ENCODE measurements at places on chromosomes 2 and 18. TPM values are rescaled to one million over a fixed set of nuclear protein-coding genes. Genes with fewer than 3 reads are reported as not detected.

Gene CTAGE1
- not detected for total RNA-seq

DNA sequence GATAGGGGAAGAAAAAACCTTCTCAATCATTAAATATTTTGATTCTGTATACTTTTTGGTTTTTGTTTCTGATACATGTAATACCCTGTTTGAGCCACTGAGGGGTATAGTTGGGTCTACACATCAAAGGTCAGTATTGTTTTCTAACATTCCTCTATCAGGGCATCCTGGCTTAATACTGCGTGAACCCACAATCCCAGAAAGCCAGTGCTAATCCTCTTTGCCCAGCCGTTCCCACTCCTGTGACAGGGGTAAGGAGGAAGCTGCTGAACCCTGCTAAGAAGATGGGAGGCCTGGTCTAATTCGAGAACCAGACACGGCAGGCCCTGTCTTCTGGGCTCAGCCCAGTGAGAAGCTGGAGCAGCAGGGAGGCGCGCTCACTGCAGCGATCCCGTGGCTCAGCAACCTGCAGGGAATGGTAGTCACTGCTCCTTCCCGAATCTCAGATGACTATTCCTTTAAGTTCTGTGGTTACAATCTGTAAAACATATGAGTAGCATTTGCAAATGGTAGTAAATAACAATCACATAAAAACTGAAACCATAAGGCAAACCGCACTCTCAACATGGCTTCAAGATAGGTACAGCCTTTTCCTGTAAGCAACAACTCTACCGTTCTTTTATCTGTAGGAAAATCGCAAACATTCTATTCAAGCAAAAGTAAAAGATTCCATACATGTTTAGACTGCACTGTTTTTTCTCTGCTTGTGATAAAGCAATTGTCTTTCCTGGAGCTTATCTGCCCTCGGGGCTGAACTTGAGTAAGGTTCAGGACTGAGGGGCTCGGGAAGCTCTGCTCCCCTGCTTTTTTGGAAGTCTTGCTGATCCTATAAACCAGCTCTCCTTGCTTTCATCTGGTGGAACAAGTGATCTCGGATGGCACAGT is 87.0 kb downstream of the EPB41L3 start:
- no peak for DNase-seq

Gene PROKR1
- 1.3 TPM for total RNA-seq

DNA sequence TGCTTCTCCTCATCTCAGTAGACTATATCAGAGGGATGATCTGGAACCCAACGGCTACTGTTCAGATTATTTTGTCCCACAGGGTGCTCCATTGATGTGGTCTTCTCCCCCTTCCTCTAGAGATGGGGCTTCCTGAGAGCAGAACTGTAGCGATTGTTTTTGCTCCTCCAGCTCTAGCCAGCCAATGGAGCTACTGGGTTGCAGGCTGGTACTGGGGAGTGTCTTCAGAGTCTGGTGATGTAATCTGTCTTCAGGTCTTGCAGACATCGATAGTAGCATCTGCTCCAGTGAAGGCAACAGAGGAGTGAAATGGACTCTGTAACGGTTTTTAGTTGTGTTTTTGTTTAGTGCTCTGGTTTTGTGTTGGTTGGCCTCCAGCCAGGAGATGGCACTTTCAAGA is 621.9 kb downstream of the RNF144A start:
- no peak for DNase-seq

GRCh38 chr2:74618410-74619083 is 29.6 kb downstream of the M1AP start:
- no peak for DNase-seq

GRCh38 chr2:31943636-31944225 is 67.1 kb downstream of the MEMO1 start:
- no peak for DNase-seq

GRCh38 chr2:25548601-25549000 is 124.8 kb downstream of the DTNB start:
- DNase-seq, result no peak

DNA sequence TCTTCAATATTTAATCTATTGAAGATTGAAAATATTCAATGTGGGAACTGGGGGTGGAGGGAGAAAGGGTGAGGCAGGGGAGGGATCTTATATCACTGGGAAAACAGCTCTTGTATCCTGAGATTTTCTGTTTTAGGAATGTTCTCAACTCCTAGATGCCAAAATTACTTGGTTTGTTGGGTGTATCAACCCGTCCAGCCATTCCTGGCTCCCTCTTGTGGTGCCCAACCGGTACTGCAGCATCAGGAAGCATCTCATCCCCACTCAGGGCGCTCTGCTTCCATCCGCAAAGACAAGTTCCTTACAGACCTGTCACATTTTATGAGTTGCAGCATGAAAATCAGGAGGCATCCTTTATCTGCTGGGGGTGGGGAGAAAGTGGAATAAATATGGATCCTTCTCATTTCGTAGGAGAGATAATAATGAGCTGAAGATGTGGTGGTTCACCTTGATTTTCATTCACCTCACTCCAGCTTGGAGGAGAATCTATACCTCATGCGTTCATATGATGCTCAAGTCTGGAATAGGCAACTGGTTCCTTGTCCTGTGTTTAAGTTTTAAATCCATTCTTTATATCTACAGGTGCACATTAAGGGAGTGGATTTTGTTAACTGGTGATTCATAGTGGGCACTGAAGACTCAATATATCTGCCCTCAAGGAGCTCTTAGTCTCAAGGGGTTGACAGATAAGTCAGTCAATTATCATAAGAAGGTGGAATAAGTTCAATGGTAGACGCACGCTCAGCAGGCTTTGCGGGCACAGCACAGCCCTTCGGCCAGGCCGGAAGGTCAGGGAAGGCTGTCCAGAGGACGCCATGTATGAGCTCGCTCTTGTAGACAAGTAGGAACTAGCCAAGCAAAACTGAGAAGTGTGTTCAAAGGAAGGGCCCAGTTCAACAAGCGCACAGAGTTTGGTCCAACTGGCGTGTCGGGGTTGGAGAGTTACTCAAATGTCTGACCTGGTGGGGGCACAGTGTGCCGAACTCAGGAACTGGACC is 127.3 kb downstream of the RNF144A start:
- DNase-seq, result no peak

DNA sequence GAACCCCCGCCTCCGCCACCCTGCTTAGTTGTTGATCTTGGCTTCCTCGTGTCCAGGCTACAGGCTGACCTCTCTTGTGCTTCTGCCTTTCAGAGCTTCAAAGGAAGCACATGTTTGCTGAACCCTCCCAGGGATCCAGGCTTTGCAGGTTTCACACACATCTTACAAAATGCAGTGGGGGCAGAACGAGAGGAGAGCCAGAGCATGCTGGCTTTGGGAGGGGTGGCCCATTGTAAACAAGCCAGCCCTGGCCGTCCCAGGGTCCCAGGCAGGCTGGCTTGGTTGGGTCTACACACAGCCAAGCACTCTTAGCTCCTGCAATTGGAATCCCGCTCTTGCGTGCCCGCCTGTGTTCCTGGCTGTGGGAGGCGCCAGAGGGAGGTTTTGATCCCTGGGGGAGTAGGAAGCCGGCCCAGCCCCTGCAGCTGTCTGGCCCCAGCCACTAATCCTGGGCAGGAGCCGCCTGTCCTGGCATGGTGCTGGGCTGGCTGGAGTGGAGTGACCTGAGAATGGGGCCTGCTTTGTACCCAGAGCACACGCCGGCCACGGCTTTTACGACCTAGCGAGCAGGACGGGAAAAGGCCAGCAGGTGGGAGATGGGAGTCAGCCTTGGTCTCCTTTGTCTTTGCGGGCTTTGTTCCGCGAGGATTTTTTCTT is 53.9 kb downstream of the SH3BP4 start:
- DNase-seq, result no peak

Measured in mesenteric fat pad (tissue), 1 donor.